Stimulated activated effector memory CD8-positive, alpha-beta T cell treated with anti-CD3 and anti-CD28 coated beads, Interleukin-12 subunit alpha, Interleukin-12 subunit beta, amount 100 ng/mL, for 72 hours (primary cell): ENCODE measurements at places on chromosomes 1 and 21.
A peak's percentile ranks its signal among the peaks of the same experiment; 100 is the strongest.

GRCh38 chr1:7610106-7610731, 160.9 kb upstream of the VAMP3 start:
- no peak for DNase-seq

GRCh38 chr1:110476028-110476765, 25.2 kb downstream of the PROK1 start:
- no peak for DNase-seq

GRCh38 chr1:66693856-66694255, 58.4 kb upstream of the DYNLT5 start:
- no peak for DNase-seq

DNA sequence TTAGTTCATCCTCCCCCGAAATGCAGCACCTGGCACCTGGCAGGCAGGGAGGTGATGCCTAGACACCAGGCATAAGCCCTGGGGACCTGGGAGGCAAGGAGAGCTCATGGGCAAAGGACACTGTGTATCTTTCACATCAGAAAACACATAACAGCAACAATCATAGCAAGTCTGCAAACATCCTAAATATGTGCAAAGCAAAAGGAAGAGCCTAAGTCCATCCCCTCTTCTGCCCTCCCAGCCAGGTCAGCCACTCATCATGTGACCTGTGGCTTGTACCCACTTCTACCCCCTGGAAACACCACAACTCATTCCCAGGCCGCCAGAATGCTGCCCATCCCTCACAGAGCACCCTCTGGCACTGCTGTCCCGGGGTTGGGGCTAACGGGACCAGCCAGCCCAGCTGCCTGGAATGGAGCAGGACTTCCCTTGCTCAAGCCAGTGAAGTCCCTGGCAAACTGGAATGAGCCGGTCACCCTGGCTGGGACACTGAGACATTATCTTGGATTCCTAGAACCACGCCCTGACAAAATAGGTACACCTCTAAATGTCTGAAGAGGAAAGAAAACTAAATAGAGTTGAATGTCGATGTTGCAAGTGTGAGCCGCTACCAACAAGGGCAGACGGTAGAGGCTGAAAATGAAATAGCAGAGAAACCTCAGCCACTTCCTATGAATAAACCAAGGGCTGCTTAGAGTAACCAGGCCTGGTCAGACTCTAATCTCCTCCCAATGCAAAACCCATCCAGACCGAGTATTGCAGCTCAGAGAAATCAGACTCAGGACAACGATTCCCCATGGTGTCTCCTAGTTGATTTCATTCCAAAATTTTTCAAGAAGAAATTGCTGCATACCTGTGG, 29.4 kb downstream of the TMPRSS2 start:
- DNase-seq, result no peak

DNA sequence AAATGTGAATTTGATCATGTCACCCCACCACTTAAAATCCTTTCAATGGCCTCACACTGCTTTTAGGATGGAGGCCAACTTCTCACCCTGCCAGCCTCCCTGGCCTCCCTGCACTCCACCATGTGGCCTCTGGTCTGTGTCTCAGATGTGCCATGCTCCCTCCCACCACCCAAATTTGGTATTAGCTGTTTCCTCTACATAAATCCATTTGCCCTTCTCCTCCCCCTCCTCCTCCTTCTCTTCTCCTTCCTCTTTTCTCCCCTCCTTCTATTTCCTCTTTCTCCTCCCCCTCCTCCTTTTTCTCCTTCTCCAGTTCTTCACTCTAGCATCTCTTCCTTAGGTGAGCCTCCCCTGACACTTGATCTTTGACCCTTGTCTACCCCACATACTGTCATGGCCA, 16.7 kb upstream of the GUCA2B start:
- no peak for DNase-seq

- no peak for DNase-seq
Observed at GRCh38 chr1:51899022-51899421, 20.5 kb upstream of the NRDC start.

DNA sequence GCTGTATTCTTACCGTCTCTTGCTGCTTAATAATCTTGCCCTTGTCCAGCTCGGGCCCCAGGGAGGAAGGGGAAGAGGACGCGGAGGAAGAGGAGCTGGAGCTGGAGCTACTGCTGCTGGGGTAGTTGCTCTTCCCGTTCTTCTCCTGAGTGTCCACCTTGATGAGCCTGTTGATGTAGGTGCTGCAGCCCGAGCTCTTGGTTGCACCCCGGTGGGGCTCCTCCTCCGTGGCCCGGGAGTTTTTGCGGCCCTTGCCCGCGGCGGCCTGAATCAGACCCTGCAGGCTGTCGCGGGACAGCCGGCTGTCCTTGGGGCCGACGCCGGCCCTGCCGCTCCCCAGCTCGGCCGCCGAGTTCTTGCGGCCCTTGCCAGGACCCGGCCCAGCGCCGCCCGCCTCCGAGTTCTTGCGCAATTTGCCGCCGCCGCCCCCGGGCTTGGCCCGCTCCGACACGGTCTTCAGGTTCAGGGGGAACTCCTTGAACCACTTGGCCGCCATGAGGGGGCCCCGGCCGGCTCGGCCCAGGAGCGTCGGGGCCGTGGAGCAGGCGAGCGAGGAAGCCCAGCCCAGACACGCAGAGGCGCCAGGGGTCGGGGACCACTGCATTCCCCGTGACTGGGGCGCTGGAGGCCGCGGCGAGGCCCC, 475 bp upstream of the TDRD10 start:
- no peak for DNase-seq

GRCh38 chr1:228151180-228151925, 1.6 kb downstream of the GJC2 start:
- no peak for DNase-seq

- no peak for DNase-seq
Observed at GRCh38 chr1:217134857-217135568, 411.8 kb upstream of the ESRRG start.

GRCh38 chr1:78856096-78856495, 150.4 kb downstream of the ADGRL4 start:
- no peak for DNase-seq

DNA sequence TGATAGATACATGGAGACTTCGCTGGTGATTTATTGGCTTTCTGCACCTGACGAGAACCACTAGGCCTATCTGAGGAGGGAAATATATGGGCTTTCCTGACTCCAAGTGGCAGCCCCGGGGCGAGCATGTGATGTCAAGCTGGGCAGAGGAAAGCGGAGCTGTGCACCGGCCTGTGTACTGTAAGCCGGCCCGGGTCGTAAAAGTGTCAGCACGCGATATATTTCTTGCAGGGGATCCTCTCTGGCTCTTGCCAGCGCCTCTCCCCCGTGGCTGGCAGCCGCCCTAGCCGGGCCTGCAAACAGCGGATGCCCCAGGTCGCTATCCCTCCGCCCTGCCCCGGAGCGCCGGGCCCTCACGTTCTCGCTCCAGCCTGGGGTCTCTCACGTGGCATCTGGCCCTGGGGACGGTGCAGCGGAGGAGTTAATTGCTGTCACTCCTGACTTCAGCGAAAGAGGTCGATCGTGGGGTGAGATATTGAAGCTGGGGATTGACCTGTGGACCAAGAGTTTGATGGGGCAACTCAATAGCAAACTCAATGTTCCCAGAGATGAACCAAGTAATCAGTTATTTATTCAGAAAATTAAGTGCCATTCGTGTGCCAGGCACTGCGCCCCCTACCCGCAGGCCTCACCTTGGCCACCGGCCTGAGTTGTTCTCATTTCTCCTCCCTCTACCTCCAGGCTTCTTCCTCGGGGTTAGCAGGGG, 41.0 kb upstream of the HAO2 start:
- peak; percentile 50 for DNase-seq

DNA sequence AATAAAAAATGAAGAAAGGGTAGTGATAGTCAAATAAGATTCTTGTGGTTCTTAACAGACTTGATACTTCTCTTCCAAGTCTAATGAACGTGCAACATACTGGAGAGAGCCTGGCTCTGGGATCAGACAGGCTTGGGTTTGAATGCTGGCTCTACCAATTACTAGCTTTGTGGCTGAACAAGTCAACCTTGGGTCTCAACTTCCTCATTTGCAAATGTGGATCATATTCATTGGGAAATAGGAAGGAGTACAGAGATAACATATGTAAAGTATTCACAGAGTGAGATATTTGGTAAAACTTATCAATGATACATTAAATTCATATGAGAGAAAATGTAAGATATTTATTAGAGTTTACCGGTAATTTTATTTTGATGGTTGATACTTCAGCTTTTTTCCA, 2.0 kb downstream of the EDEM3 start:
- no peak for DNase-seq

- no peak for DNase-seq
Observed at GRCh38 chr21:19122356-19122755, 718.8 kb upstream of the TMPRSS15 start.

- no peak for DNase-seq
Observed at GRCh38 chr1:167446966-167447365, 71.4 kb downstream of the CD247 start.

GRCh38 chr1:19815801-19816736, 986 bp upstream of the RNF186 start:
- DNase-seq, result no peak

GRCh38 chr1:107941123-107941522, 23.9 kb downstream of the VAV3 start:
- no peak for DNase-seq

GRCh38 chr21:26169611-26170470, 729 bp downstream of the APP start:
- peak; percentile 9 for DNase-seq

DNA sequence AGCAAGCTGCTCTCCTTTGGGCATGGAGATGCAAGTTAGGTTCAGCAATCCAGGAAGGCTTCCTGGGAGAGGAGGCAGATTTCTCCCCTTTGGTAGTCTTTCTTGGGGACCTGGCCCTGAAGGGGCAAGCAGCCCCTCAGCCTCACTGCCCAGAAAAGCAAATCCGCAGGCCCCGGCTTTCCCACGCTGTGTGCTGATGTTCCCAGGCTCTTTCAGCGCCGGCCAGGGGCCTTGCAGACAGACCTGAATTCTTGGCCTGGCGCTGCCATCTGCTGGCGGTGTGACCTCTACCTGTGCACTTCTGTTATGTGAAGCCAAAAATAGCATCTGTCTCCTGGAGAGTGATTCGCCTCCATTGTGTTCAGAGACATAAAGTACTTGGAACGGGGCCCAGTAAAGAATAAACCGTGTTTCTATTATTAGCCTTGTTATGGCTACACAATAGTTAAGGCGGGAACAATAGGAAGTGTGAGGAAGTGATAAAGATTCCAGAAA, 64.8 kb downstream of the ALPL start:
- DNase-seq, result no peak

DNA sequence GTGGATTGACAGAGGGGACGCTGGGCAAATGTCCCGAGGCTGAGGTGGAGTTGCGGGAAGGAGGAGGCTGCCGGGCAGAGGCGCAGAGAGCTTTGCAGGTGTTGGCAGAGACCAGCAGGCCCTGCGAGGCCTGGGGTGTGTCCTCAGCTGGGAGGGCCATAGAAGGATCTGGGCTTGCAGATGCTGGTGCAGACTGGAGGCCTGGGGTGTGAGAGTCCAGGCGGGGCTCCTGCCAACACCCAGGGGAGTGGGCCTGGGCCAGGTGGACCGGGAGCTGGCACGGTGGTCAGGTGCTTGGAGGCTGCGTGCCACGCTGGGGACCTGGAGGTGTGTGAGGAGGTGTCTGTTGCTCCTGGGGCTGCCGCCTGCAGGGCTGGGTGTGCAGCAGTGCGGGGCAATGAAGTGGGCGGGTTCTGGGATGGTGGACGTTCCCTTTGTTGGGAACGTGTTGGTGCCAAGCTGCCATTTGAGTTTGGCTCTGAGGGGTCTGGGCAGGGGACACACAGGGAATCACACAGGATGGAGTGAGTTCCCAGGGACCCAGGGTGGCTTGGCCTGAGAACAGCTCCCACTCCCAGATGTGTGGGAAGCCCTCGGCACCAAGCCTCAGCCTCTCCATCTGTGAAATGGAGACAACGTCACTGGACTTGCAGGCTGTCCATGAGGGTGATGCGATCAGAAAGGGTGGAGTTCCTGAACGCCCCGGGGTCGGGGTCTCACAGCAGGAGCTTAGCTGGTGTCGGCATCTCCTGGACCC, 39.9 kb upstream of the POFUT2 start:
- no peak for DNase-seq

DNA sequence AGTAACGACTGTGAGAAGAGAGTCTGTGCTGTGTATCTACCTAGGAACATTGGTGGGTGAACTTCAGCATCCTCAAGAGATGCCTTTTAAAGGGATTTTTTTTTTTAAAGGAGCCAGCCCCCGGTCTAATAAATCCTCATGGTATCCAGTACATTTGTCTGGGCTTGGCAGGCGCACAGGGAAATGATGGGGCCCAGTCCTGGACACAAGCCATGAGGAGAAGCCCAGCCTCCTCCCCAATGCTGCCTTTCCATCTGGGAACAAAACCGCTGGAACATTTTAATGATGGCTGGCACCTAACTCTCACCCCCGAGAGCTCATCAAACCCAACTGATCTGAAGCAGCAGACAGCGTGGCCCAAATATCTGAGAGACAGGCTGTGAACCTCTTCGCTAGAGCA, 64.2 kb downstream of the ACOT7 start:
- DNase-seq, result no peak

DNA sequence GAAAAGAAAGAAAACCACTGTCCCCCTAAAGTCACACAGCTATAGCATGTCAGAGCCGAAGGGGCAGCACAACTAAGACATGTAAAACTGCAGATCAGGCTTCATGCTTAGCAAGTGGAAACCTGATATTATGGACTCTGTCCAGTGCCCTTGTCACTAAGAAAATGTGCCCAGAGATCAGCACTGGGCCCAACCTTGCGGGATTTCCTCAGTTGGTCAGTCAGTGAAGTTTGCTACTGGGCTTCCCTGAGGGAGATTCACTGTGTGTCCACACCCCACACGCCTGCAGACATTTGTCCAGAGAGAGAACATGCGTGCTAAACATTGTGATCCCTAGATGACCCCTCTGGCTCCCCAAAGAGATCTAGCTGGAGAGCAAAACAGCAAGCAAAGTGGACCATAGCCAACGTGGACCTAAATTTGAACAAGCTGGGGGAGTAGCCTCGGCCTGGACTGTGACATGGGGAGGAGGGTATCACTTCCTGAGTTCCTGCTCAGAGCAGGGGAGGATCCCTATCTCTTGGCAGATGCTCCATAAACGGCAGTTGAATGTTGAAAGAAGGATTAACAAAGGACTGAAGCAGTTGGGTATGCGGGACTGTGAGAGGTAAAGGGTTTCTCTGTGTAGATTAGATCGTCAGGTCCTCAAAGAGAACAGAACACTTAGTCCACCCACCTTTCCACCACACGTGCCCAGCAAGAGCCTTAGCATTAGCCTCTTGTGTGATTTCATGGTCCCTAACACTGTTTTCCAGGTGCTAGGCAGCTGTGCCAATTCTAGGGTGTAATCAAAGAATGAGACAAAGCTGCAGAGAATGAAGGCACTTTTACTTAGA, 53.6 kb downstream of the GLUL start:
- DNase-seq, result no peak

GRCh38 chr1:195908121-195908520, 700.1 kb downstream of the KCNT2 start:
- DNase-seq, result no peak

DNA sequence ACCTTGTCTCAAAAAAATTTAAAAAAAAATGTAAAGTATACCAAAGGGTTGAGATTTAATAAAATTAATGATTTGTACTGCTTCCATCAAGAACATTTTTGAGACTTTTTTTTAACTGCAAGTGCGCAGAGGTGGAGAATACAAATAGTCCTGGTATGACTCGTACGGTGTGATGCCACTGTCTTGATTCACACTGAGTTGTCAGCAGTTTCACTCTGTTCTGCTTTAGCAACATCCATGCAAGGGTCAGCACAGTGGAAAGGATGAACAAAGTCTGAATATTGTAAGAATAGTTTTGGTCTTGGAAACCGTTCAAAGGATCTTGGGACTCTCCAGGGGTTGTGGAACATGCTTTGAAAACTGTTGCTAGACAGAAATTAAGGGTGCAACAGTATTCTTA, 40.2 kb downstream of the EXO1 start:
- DNase-seq, result no peak

- DNase-seq, result no peak
Observed at GRCh38 chr1:47818682-47819573, 178.3 kb downstream of the TRABD2B start.

GRCh38 chr1:113978863-113979702, at the start of gene OLFML3:
TSS of gene OLFML3 (plus strand) at chr1:113979474. CDS start at chr1:113979517, 43 bp downstream.
- DNase-seq, result peak; percentile 60
